ENCODE measurements at places on chromosomes 5 and 9.

GRCh38 chr9:33109097-33109496, 32.6 kb upstream of the SMU1 start:
- no peak for DNase-seq

DNA sequence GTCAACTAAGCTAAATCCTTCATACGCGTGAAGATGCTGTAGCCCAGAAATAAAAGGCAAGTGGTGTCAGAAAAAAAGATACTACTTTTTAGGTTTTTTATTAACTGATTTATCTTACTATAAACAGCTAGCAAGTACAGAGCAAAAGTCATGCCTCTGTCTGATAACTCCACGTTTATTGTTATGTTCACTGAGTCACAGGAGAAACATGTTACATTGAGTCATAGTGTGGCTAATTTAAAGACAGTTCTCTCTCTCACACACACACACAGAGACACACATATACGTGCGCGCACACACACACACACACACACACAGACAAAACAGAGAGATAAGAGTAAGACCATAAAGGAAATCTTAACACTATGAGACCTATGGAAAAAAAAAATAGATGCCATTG, 770.0 kb upstream of the CDH10 start:
- no peak for DNase-seq

DNA sequence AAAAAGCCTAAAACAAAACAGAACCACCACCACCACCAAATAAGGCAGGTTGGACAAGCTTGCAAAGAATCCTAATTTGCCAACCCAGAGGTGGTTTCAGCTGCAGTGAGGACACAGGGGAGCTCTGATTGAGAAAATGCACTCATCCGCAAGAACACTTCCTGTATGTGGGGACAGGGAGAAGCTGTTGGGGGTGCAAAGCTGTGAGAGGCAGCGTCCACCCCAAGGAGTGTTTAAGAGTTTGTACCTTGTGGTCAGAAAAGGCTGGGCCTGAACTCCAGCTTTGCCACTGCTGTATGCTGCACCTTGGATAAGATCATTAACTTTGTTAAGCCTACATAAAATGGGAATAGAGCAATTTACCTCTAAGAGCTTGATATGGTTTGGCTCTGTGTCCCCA, 511.7 kb downstream of the BNC2 start:
- DNase-seq = no peak

DNA sequence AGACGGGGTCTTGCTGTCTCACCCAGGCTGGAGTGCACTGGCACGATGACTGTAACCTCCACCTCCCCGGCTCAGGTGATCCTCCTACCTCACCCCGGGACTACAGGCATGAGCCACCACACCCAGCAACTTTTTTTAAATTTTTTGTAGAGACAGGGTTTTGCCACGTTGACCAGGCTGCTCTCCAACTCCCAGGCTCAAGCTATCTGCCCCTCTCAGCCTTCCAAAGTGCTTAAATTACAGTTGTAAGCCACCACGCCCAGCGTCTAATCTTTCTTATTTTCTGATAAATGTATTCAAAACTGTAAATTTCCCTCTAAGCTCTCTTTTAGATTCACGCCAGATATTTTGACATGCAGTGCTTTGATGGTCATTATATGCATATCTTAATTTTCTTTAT, 10.3 kb downstream of the FRRS1L start:
- DNase-seq = no peak

DNA sequence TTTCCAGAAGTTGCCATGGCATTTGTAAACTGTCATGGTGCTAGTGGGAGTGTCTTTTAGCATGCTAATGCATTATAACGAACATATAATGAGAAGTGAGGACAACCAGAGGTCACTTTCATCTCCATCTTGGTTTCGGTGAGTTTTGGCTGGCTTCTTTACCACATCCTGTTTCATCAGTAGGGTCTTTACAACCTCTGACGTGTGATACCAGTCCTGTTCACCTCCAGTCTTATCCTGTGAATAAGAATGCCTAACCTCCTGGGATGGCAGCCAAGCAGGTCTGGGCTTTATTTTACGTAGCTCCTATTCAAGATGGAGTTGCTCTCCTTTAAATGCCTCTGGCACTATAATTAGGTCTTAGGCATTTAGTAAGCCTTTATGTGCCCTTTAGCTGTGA, 20.4 kb upstream of the RFK start:
- DNase-seq = no peak

GRCh38 chr9:71624728-71625127, 143.6 kb downstream of the CEMIP2 start:
- no peak for DNase-seq

DNA sequence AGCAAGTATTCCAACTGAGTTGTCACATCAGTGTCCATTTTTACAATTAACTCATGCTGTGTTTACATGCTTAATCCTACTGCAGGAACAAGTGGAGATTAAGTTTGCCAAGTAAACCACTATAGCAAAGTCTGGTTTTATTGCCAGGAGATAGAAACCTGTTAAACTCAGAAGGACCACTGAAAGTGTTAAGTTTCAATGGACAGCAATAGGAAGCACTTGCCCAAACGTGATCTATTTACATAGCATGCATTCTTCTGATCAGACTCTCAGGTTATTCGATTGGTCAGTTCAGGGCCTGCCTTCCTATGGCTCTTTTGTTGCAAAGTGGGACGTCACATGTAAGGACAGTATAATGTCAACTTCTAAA, 28.0 kb upstream of the IFNK start:
- DNase-seq = no peak

GRCh38 chr5:116759860-116760640, 185.4 kb upstream of the SEMA6A start:
- no peak for DNase-seq

GRCh38 chr9:19493174-19493811, 84.5 kb downstream of the ACER2 start:
- DNase-seq = no peak

- DNase-seq = no peak
These were observed 396.5 kb upstream of the MEF2C start for GRCh38 chr5:89279391-89280036.

GRCh38 chr9:90433398-90433941, 209.2 kb downstream of the DIRAS2 start:
- no peak for DNase-seq

DNA sequence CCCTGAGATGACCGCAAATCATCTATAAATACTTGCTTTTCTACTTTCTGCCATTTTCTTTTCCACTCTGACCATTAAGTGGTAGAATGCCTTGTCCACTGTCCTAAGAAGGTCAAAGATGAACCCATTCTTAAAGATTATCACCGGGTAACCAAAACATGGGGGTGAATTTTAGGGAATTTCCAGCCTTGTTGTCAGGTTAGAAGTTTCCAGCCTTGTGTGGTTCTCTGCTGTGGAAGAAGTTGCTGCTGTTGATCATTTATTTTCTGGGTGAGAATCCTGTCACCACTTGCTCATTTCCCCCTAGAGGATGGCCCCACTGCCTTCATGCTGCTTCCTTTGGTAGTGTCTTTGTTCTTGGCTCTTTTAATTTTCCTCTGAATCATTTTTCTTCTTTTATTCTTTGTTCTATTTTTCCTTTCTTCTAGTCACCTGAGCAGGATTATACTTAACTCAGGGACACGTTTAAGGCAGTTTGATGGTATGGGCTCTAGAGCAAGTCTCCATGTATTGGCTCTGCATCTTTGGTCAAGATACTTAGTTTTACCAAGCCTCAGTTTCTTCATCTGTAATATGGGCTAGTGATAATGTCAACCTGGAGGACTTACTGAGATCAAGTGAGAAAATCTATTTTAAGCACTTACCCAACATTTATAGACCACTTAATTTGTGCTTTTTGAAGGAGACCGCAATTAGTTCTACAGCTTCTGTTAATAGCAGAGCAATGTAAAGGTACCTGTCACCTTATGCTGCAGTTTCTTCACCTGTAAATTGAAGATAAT, 266.2 kb downstream of the ARHGAP26 start:
- no peak for DNase-seq

DNA sequence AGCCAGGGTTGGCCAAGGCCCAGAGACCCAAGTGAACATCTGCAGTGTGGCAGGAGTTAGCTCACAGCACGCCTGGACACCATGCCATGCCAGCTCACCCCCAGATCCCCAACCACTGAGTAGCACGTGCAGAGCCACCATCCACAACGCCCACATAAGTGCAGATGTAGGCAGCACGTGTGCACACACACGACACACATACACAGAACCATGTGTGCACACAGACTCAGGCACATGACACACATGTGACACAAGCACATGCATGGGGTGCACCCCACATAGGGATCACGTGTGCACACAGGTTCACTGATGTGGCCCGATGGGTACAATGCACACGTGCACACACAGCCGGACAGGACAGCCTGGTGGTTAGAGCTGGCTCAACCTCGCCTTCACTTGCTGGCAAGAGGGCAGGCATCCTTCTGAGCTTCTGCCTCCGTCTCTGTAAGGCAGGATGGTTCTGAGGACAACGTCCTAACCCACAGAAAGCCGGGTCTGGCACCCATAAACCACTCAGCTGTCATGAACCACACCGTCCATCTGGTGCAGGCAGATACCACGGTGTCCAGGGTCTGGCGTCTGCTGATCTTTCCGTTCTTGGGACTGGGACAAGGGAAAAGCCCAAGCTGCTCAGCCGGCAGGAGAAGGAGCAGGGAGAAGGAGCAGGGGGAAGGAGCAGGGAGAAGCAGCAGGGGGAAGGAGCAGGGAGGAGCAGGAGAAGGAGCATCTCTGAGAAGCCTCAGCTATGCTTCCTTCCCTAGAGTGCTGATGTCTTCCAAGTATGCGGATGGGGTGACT, 12.0 kb downstream of the LRRC26 start:
- no peak for DNase-seq

DNA sequence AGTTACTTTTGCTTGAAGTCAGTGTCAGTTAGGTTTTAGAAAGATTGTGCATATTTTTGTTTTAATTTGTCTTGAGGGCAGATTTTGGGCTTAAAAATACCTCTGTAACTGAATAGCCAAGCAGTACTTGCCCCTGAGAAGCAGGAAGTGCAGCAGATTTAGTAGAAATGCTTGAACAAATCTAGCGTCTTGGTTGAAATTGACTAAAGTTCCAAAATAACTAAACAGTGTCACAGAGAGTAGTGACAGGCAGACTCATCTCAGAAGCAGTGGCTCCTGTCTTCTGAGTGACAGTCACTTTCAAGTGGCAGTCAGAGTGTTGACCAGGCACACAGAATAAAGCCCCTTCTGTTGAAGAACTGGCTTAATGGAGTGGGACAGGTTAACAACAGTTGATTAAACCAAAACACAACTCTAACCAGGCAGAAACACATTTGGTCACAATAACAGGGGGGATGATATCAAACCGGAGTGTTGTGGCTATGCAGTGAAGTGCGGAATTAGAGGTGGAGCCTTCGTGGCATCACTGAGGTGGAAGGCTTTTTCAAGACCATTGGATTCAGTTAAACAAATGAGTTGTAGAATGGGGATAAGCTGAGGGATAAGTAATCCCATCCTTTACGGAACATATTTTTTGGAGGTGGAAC, 29.1 kb downstream of the TRIO start:
- no peak for DNase-seq

DNA sequence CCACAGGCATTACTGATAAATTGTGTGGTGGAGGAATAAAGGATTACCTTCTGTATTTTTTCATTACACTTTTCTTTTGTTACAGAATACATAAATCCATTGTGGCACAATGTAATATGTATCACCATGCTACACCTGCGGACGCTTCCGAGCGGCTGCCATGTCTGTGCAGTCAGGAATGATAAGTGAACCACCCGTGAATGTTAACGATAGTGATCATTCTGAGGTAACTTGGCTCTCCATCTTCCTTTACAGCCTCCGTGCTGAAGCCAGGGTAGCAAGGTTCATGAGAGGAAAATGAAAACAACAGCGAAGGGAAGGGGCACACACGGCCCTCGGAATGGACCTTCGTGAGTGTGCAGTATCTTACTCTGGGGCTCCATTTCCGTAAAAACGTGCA, 161.2 kb downstream of the MAPKAP1 start:
- no peak for DNase-seq

- DNase-seq = no peak
These were observed 466.0 kb upstream of the ARRDC3 start for GRCh38 chr5:91849069-91849468.

- DNase-seq = no peak
These were observed 65.8 kb upstream of the STXBP1 start for GRCh38 chr9:127546125-127546832.

DNA sequence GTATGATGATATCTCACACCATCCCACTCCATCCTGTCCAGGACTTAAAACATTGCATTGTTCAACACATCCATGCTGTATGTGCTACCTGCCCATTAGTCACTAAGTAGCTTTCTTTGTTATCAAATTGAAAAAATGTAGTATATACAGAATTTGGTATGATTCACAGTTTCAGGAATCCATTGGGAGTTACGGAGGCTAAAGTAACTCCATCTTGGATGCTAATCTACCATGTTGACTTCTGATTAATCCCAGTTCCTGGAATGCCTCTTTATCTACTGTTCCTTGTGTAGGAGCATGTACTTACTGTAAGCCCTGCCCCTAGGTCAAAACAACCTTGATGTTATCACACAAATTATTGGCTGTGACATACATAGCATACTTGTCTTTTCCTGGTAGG, 38.9 kb upstream of the FOXB2 start:
- no peak for DNase-seq

GRCh38 chr9:73121375-73121935, 30.2 kb upstream of the ANXA1 start:
- DNase-seq = no peak

DNA sequence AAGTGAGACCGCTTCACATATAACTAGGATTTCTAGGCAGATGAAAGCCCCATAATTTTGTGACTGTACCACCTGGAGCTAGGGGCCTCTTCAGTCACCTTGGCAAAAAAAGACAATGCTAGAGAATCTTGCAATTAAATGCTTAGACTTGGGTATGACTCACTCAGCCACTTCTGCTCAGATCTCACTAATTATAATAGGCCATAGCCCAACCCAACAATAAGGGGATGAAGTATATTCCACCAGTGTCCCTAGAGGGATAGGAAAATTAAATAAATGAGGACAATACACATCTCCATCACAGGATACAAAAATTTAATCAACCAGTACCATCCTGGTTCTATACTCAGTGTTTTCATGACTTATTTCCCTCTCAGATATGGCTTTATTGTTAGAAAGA, 1079.9 kb upstream of the C9orf72 start:
- DNase-seq = no peak

DNA sequence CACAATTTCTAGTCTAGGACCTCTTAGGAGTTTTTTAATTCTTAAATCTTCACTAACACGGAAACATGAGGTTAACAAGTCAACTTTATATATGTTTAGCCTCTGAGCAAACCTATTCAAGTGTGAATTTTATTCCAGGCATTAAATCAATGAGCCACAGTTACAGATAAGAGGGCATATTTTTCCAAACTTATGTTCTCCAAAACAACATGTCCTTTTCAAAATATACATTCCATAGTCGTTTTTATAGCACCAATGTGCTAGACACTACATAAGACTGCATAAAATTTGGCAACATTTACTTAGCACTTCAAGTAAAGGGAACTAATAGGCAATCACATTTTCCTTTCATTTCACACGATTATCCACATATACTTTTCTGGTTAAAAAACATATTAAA, 6.5 kb downstream of the TMEM245 start:
- DNase-seq = no peak
